ENCODE measurements at places on chromosomes 12 and 14. TPM values are rescaled to one million over a fixed set of nuclear protein-coding genes. Genes with fewer than 3 reads are reported as not detected.

DNA sequence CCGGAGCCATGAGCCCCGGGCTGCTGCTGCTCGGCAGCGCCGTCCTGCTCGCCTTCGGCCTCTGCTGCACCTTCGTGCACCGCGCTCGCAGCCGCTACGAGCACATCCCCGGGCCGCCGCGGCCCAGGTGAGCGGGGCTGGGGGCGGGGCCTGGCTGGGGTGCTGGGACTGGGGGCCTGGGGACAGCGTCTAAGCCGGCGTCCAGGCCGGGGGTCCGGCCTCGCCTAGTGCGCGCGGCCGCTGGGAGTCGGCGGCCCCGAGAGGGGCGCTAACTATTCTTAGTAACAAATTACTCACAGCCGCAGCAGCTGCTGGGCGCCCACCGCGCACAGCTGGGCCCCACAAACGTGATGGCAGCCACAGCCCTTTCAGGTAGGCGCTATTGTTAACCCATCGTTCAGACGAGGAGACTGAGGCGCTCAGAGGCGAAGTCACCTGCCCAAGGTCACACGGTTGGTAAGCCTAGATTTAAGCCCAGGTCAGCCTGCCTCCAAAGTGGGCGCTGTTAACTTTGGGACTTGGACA is 374 bp downstream of the CYP46A1 start:
- no peak for DNase-seq

STYK1 gene
- not detected for total RNA-seq

- no peak for DNase-seq
Observed at GRCh38 chr12:131380965-131381705, 329.8 kb upstream of the SFSWAP start.

- no peak for DNase-seq
Observed at GRCh38 chr12:92987846-92988621, 58.9 kb upstream of the EEA1 start.

DNA sequence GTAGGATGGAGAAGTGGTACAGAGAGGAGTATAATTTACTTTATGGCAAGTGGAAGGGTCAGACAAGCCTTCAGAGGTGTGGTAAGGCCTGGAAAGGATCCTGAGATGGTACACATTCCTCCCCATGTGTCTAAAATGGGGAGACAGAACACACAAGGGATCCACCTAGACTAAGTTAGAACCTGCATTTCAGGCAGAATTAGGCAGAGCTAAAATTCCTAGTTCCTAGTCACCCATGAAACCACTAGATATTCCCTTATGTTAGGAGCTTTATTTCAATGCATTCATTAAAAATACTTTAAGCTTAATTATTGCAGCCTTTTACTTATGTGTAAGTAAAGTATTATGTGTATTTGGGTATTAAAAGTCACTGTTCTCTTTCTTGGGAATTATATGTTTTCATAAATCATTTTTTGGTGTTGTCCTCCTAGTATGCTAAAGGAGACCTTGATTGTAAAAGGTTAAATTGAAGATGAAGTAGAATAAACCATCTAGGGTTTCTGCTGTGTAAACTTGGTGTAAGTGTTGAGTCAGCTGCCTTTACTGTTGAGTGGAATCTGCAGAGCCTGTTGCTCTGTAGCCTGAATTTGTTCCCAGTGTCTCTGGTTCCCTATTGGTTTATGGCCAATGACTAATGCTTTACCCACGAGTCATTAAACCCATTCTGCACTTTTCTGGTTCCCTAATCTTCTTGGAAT is 423.2 kb downstream of the ATP23 start:
- DNase-seq = no peak

GRCh38 chr12:93360688-93361087 is 17.0 kb upstream of the NUDT4 start:
- DNase-seq = no peak

WBP11 gene
- 24.9 TPM for total RNA-seq

- DNase-seq = no peak
Observed at GRCh38 chr12:22335794-22336166, 1.3 kb upstream of the ST8SIA1 start.

UNC79 gene
- total RNA-seq = not detected

GRCh38 chr14:61749264-61749663 is 13.0 kb upstream of the SNAPC1 start:
- no peak for DNase-seq

DNA sequence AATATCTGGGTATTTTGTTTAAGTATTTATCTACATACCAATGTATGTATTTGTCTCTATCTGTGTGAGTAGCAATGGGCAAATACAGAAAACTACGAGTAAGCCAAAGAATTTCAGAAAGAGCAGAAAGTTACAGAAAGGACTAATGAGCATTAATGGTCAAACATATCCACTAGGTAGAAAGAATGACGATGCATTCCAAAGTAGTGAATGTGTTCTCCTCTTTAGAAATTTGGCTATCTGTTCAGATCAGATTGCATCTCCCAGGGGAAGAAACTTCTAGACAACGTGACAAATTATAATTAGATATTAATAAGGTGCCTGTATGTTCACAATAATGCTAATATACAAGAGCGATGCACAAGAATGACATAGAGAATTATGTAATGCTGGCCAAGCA is 194.5 kb upstream of the GZMB start:
- no peak for DNase-seq

CLEC6A gene
- total RNA-seq = not detected

DNA sequence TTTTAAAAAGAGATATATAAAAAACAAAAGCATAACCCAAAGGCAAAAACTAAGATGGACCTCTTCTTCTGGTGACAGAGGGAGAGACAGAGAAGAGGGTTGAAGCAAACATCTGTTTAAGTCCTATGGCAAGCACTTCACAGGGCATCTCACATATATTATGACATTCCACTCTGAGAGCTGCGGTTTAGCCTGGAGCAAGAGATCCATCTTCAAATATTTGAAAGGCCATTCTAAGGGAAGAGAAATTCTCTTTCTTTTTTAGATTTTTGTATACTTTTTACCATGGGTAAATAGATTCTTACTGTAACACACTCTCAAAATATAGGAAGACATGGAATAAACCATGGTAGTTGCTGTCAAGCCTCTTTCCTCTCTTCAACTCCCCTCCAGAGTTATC is 204.1 kb downstream of the GXYLT1 start:
- no peak for DNase-seq

LUM gene
- 51.2 TPM for total RNA-seq

All from right lobe of liver (tissue), 6 donors.